ENCODE measurements at places on chromosomes 2 and 18.

- no peak for DNase-seq
Measured at GRCh38 chr18:22293417-22293816, 124.0 kb downstream of the GATA6 start.

GRCh38 chr2:224802407-224802806, 86.2 kb upstream of the CCDC195 start:
- DNase-seq: no peak

GRCh38 chr2:238997684-238998083, 149.8 kb downstream of the TWIST2 start:
- no peak for DNase-seq

GRCh38 chr2:126222278-126222677, 433.7 kb upstream of the GYPC start:
- DNase-seq: no peak

GRCh38 chr18:80147418-80148325, 38.6 kb downstream of the ADNP2 start:
- DNase-seq: peak; percentile 85

GRCh38 chr2:200330351-200331060, 24.0 kb downstream of the SPATS2L start:
- no peak for DNase-seq

DNA sequence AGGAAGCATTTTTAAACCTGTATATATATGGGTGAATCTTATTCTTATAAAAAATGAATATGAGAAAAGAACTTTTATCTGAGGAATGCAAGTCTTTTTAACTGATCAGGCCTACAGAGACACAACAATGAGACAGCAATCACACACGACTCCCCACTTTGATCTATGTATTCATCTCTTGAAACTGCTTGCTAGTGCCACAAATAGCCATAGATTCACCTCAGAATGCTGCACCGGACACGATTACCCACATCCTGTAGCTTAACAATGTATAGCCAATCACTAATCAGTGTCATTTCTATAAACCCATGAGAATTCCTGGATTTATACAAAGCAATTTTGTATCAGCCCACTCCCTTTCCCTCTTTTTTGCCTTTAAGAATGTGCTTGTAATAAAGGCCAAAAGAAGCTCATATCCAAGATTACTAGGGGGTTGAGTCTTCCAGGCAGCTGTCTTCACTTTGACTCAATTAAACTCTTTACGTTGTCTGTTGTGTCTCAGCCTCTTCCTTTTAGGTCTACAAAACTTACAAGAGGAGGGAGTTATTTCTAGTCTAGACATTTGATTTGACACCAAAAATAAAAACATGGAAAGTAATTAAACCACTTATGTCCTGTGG, 94.9 kb downstream of the MBD2 start:
- DNase-seq: peak; percentile 64

Measured in activated CD4-positive, alpha-beta T cell treated with anti-CD3 and anti-CD28 coated beads, Interleukin-2, Interleukin-6, amounts not matched to agents 100 ng/mL and 50 ng/mL, durations not matched to agents 16 hours and 8 hours (primary cell).